ENCODE measurements at places on chromosomes 6 and 20. TPM values are rescaled to one million over a fixed set of nuclear protein-coding genes. Genes with fewer than 3 reads are reported as not detected.

Gene GTF2H4
- 36.0 TPM for total RNA-seq

Gene C4A
- 4.0 TPM for total RNA-seq

Gene FNDC1
- not detected for total RNA-seq

Gene POU5F1
- not detected for total RNA-seq

Gene SLCO4A1
- 41.0 TPM for total RNA-seq

Gene TP53TG5
- not detected for total RNA-seq

Gene QRSL1
- 17.4 TPM for total RNA-seq

Gene MOG
- not detected for total RNA-seq

Gene GMPR
- total RNA-seq, result 0.49 TPM

Gene COL10A1
- total RNA-seq, result not detected

Gene TBXT
- total RNA-seq, result not detected

Gene DEFB119
- not detected for total RNA-seq

Gene MYCT1
- total RNA-seq, result not detected

Gene MLN
- total RNA-seq, result not detected

Data from T-helper 1 cell treated with Interleukin-12 subunit alpha and Interleukin-12 subunit beta and Interleukin-4 antibody, amounts not matched to agents 30 ng/mL and 1 ng/mL, for 36 hours (primary cell).